ENCODE measurements at places on chromosomes 2 and 18.

DNA sequence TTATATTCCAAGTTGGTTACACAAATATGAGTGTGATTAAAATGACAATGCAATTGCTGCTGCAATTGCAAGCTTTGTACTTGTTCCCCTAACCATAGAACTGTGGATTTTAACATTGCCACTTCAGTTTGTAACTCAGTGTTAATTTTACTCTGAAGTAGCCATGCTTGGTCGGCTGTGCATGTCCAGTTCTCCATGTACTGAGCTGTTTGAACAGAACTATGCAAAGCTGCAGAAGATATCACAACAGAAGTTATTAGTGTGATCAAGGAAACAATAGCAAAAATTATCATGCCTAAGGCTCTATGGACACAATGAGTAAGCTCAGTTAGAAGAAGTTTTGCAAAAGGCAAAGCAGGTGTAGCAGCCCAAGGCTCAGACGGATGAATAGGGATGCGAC, 45.3 kb downstream of the CXCR4 start:
- no peak for DNase-seq

DNA sequence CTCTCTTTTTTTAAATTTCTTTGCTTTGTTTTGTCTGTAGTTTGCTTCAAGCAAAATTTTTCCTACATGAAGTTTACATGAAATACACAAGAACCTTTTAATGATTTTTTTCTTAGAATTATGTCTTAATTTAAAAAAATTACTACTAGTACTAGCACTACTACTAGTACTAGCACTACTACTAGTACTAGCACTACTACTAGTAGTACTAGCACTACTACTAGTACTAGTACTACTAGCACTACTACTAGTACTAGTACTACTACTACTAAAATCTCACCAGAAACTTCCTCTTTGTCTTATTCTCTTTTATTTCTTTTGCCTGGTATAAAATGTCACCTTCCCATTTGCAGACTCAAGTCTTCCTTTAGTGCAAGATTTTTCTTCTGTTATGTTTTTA, 71.1 kb downstream of the PTH2R start:
- DNase-seq, result no peak

DNA sequence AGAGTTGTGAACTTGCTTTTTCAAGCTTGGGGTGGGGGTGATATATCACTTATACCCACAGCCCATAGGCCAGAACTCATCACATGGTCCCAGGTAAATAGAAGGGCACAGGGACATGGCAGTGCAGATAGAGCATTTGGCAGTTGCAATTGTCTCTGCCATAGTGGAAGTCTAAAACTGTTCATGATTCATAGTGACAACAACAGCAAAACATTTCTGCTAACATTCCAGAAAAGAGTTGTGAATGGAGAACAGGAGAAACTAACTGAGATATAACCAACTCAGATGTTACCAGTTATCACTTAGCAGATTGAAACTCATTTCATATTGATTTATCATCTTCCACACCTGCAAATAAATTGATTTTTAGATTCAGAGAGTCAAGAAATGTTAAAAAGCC, 278.6 kb upstream of the KYNU start:
- DNase-seq, result no peak

GRCh38 chr2:65193446-65193845, 34.2 kb upstream of the ACTR2 start:
- no peak for DNase-seq
